ENCODE measurements at places on chromosomes 2 and 18.

DNA sequence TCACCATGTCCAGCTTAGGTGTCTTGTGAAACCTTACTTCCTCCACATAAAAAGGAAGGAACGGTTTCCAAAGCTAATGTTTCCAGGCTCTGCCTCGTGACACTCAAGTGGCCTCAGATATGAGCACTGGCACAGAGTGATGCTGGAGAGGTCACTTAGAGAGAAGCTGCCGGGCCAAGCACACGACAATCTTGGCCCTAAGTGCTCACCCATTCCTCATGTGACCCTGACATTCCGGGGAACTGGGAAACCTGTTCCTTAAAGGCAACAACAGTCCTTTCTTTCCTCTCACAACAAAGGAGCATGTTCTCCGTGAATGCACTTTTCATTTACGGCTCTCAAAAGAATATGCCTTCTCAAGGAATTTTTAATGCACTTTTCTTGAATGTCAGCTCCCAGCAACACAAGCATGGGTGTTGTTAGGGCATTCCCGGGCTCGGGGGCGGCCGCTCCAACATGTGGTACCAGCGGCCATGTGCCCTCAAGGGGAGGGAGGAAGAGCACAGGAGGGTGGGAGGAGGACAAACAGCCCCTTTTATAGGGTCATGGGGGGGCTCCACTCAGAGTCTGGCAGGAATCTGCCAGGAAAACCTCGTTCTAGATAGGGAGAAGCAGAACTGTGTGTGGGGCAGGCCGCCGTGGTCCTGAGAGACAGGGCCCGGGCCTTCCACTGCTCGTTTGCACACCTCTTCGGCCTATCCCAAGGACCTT lies 118.6 kb downstream of the MBP start:
- DNase-seq = no peak

- DNase-seq = no peak
Observed at GRCh38 chr2:226087505-226088365, 688.2 kb downstream of the NYAP2 start.

- DNase-seq = no peak
Observed at GRCh38 chr2:201879996-201880395, 73.7 kb downstream of the CDK15 start.

DNA sequence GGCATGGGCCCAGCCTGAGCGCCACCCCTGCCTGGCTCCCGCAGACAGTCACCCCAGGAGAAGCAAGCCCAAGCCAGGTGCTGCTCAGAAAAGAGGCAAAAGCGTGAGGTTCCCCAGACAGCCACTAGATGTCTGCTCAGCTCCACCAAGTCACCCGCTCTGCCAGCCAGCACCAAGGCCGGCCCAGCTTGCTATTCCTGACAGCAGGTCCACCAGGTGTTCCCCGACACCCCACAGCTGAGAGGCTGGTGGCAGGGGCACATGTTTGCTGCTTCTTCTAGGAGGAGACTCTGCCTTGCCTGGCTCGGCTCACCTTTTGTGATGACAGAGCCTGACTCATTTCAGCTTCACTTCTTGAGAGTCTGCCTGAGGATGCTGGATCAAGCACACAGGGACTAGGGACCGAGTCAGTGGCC lies 206.7 kb downstream of the MGAT5 start:
- no peak for DNase-seq

GRCh38 chr2:48529194-48529593 lies 760 bp upstream of the STON1 start:
- no peak for DNase-seq

GRCh38 chr18:35710581-35710980 lies 129.0 kb downstream of the GALNT1 start:
- DNase-seq = no peak

DNA sequence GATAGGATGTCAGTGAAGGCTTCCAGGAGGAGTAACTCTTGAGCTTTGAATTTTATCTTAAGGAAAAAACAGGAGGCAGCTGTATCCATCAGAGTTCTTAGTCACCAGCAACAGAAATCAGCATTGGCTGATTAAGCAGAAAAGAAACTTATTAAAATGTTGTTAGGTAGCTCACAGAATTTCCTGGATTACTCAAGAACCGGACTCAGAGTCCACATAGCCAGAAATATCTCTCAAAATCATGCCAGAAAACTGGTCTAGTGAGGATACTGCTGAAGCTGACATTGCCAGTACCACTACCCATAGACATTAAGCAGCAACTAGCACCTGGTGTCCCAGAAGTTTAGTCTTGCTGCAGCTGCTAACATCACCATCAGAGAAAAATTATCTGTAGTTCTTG lies 10.1 kb upstream of the AFTPH start:
- no peak for DNase-seq

GRCh38 chr18:26806224-26806623 lies 59.3 kb downstream of the AQP4 start:
- DNase-seq = no peak

GRCh38 chr2:19579461-19579860 lies 221.0 kb upstream of the OSR1 start:
- no peak for DNase-seq

- no peak for DNase-seq
Observed at GRCh38 chr2:119590873-119591272, 46.6 kb downstream of the CFAP221 start.

DNA sequence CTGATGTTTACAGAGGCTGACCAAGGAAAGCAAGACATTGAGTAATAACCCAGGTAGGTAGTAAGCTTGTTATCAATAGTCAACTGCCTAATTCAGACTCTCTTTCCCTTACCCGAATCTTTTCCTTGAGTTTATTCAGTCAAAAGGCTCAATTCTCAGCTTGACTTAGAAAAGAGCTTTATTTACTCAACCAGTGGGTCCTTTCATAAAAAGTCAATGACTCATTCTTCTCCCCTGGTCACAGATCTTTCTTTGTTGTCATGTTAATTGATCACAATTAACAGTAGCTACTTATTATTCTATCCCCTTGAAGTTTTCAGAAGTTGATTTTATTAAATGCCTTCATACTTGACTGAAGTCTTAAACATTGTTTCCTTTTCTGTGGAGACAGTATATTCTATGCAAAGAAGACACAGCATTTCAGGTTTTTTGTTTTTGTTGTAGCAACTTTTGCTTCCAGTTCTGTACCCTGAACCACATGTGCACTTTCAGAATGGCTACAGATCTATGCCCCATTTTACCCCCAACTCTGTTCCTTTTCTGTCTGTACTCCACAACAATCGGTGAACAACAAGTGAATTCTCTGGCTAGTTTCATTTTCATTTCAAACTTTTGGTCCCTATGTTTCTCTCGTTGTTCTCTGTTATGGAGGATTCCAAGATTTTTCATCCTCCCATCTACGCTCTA lies 428.3 kb downstream of the NCKAP5 start:
- DNase-seq = no peak

GRCh38 chr2:202042444-202042843 lies 8.8 kb downstream of the FZD7 start:
- no peak for DNase-seq

GRCh38 chr2:130760754-130761751 lies 5.7 kb downstream of the AMER3 start:
- DNase-seq = no peak

- DNase-seq = no peak
Observed at GRCh38 chr2:224947566-224947965, 94.7 kb downstream of the DOCK10 start.

DNA sequence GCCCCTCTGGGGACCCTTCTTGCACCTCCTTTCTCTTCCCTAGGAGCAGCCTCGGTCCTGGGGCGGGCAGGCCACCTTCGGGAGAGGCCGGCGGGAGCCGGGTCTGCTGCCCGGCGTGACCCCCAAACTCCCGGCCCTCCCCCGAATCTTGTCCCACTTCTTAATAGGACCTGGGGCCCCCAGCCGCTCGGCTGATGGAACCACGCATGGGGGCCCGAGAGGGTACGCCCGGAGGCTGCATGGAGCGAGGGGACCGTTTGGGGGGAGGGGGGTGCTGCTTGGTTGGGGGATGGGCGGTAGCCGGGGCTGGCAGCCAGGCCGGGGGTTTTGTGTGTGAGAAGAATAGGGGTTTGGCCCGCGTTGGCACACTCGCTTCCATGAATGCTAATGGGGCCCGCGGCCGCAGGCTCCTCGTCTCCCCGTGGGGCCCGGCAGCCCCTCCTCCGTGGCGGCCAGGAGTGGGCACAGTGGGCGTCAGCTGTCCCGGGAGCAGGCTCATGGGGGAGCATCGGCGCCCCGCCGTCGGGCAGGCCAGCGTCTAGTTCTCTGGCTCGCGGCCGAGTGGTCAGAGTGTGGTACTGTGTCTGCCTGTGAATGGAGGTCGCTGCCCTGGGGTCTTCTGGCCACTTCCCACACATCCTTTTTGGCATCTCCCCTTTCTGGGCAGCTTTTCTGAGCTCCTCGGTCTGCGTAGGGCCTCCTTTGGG lies 1.0 kb downstream of the GAREM2 start:
- DNase-seq = no peak

- DNase-seq = no peak
Observed at GRCh38 chr2:232104076-232104646, 142.6 kb downstream of the DIS3L2 start.

DNA sequence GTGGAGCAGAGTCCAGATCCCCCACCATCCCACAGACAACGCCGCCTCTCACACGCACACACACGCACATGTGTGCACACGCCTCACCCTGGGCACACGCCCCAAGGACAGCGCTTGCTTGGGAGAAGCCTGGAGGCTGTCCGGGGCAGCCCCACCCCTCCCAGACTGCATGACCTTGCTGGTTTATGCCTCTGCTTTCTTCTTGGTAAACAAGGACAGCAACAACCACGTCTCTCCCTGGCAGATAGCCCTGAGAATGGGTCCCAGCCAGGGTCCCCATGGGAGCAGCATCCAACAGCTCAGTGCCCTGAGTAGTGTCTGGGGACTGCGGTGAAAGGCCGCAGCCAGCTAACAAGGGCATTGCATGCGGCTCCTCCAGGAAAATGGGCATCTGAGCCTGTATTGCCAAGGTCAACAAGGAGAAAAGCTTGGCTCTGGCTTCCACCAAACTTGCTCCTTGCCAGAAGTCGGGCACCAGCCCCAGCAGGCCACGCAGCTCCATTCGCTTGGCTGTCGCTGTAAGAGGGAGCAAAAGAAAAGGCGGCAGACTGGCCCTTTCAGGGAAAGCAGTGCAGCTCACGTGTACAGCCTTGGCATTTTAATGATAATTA lies 234.6 kb downstream of the EIPR1 start:
- no peak for DNase-seq

DNA sequence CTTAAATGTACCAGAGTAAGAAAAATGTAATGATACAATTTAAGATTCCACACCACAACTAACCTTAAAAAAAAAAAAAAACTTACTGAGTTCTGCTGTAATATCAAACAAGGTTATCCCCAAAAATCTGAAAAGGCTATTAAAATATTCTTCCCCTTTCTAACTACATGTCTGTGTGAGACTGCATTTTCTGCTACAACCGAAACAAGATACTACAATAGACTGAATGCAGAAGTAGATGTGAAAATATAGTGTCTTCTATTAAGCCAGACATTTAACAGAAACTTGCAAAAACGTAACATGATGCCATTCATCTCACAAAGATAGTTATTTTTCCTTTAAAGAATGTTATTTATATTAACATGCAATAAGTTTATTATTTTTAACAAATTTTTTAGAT lies 16.2 kb downstream of the SS18 start:
- DNase-seq = no peak

DNA sequence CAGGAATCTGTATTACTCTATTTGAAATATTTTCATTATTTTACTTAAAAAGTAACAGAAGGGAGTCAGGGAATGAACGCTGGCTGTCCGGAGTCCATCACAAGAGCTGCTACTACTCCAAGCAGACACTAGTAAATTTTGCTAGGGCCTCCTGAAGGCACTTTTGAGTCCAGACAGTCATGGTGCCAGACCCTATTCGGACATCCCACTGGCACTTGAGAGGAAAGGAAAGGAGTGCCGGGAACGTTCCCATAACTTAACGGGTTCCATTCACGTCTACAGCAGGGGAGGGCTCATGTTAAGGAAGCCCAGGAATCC lies 563 bp upstream of the GMCL1 start:
- DNase-seq = no peak

DNA sequence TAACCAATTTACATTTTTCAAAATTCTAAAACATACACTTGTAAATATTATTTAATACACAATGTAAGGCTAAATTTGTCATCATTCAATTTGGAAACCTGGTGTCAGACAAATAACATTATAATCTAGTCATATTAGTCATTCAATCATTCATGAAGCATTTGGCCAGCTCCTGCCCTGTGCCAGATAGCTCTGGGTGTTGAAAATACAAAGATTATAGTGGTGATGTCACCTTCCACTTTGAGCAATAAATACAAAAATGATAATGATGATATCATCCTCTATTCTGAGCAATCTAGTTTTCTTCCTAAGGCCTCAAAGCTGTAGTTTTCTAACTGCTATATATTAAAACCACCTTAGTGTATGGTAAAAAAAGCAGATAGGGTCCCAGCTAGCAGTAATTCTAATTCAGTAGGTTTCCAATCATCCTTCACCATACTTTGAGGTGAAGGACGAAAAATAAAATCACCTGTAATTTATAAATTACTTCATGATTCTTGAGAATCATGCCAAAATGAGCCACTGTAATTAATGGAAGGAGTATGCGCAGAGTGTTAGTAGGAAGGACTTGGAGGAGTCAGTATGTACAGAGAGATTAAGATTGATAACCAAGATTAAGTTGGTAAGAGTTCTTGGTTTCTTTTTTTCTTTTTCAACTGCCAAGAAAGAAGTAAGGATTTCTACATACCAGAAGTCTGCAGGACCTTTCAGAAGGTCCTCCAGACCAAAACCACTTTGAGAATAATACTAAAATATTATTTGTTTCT lies 23.2 kb downstream of the MEMO1 start:
- DNase-seq = no peak

- no peak for DNase-seq
Observed at GRCh38 chr2:144671695-144672455, 152.0 kb upstream of the ZEB2 start.

GRCh38 chr2:204049635-204050034 lies 113.1 kb downstream of the ICOS start:
- DNase-seq = no peak

DNA sequence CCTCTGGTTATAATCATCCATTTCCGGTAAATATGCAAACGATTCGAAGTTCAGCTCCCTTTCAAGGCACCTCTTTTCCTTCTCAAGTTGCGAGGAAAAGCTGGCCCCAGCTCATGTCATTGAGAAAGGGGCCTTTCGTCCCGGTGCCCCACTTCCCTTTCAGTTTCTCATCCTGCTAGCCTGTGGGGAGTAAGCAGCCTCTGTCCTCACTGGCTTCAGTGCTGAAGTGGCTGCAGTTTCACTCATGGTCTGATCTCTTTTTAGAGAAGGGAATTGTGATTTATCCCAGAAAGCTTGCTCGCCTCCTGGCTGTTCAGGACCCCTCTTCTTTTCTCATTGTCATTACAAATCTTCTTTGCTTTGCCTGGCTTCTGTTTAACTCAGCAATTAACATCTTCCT lies 207.5 kb downstream of the NR4A2 start:
- no peak for DNase-seq

GRCh38 chr2:198134293-198134955 lies 330.0 kb downstream of the PLCL1 start:
- no peak for DNase-seq

GRCh38 chr2:76599732-76600368 lies 889.1 kb upstream of the GCFC2 start:
- DNase-seq = no peak

- no peak for DNase-seq
Observed at GRCh38 chr2:177302552-177302951, 38.0 kb upstream of the NFE2L2 start.

GRCh38 chr18:9104244-9104901 lies 1.9 kb downstream of the NDUFV2 start:
- no peak for DNase-seq

GRCh38 chr2:159145745-159146354 lies 140.7 kb downstream of the WDSUB1 start:
- DNase-seq = no peak

- no peak for DNase-seq
Observed at GRCh38 chr18:78996741-78997490, 17.3 kb downstream of the SALL3 start.

Measured in esophagus squamous epithelium (tissue), 5 donors.